Epithelial cell of alveolus of lung (primary cell): ENCODE measurements at places on chromosomes 6 and 20. TPM values are rescaled to one million over a fixed set of nuclear protein-coding genes. Genes with fewer than 3 reads are reported as not detected.

CAGE1 gene
- total RNA-seq = under 0.01 TPM in 1 of 2 replicates, not detected in the other

BMP6 gene
- total RNA-seq = 1.2 and 1.7 TPM in 2 replicates

SDCBP2 gene
- total RNA-seq = 1.8 and 10.4 TPM in 2 replicates

GGTLC1 gene
- not detected in 2 replicates for total RNA-seq

DDO gene
- 0.08 and 0.65 TPM in 2 replicates for total RNA-seq

NHLRC1 gene
- total RNA-seq = 1.0 and 2.6 TPM in 2 replicates
